Cerebellar cortex (tissue), 1 donor: ENCODE measurements at places on chromosomes 5 and 9.

- DNase-seq = peak; percentile 18
These were observed 1234.8 kb upstream of the C9orf72 start for GRCh38 chr9:28808042-28808441.

- no peak for DNase-seq
These were observed 275.6 kb upstream of the PAPPA start for GRCh38 chr9:115877852-115878438.

GRCh38 chr5:11863911-11864310 lies 40.3 kb downstream of the CTNND2 start:
- DNase-seq = no peak

DNA sequence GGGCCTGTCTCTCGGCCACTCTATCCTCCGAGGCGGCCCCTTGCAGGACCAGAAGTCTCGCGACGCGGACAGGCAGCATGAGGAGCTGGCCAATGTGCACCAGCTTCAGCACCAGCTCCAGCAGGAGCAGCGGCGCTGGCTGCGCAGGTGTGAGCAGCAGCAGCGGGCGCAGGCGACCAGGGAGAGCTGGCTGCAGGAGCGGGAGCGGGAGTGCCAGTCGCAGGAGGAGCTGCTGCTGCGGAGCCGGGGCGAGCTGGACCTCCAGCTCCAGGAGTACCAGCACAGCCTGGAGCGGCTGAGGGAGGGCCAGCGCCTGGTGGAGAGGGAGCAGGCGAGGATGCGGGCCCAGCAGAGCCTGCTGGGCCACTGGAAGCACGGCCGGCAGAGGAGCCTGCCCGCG lies 283.5 kb downstream of the ARHGEF28 start:
- DNase-seq = no peak
